ENCODE measurements at places on chromosomes 1 and 21.

DNA sequence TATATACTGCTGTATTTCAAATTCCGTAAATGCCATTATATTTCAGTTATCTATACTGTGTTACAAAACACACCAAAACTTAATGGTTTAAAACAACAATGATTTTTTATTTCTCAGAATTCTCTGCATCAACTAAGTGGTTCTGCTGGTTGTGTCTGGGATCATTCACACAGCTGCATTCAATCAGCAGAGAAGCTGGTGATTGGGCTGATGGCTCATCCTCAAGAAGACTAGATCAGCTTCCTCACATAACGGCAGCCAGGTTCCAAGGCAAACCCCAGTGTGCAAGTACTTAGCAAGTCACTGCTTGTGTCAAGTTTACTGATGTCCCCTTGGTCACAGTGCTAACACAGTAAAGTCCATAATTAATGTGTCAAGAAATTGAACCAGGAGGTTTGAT lies 86.3 kb upstream of the VANGL1 start:
- DNase-seq, result no peak

DNA sequence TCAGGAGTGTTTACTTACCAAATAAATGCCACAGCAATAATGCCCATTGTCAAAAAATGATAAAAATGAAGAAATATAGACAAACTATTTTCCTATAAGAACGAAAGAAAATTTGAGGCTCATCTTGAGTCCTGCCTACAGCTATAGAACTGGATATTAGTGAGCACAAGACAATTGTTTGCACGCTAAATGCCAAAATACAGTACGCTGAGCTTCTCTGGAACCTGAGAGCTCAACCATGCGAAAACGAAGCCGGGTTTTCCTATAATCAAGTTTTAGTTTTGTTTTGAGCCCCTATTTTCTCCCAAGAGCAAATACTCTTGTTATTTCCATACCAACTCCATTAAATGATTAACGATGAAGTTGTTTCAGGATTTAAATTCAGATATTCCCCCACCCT lies 42.0 kb upstream of the CCSAP start:
- DNase-seq, result no peak

GRCh38 chr1:34612091-34612827 lies 142.6 kb upstream of the GJB5 start:
- no peak for DNase-seq

DNA sequence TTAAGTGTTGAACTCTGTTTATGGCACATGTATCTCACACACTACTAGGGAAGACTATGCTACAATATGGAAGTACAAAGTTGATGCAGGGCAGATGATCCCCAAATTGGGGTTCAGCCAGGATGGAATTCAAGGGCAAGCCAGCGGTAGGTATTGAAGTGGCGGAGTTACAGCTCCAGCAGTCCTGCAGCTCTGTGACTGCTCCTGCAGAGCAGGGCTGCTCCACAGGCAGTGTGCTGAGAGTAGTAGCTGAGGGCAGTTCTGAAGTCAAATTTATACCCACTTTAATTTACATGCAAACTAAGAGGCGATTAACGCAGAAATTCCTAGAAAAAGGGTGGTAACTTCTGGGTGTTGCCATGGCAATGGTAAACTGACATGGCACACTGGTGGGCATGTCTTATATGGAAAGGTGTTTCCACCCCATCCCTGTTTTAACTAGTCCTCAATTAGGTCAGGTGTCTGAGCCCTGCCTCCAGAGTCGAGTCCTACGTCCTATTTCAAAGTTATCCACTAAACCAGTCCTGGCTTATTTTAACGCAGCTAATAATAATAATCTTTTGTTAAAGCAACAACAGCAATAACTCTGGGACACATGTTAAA lies 20.6 kb upstream of the CENPF start:
- DNase-seq, result no peak

- DNase-seq, result no peak
Measured at GRCh38 chr21:31143036-31143435, 104.8 kb upstream of the KRTAP19-8 start.

GRCh38 chr1:34364376-34364775 lies 187.7 kb downstream of the C1orf94 start:
- no peak for DNase-seq

- DNase-seq, result no peak
Measured at GRCh38 chr1:110340207-110340468, 961 bp downstream of the RBM15 start.

Measured in NB4 (cell line).